Sigmoid colon (tissue), 7 donors: ENCODE measurements at places on chromosomes 16 and 17. TPM values are rescaled to one million over a fixed set of nuclear protein-coding genes. Genes with fewer than 3 reads are reported as not detected.

The SLC12A3 gene
- total RNA-seq, result not detected

The HEXD gene
- total RNA-seq, result 15.8 TPM

The RNF151 gene
- not detected for total RNA-seq

The ALOX12B gene
- not detected for total RNA-seq

The G6PC1 gene
- total RNA-seq, result not detected

The CFAP52 gene
- not detected for total RNA-seq

The KIF2B gene
- not detected for total RNA-seq

The SULT1A4 gene
- total RNA-seq, result not detected

DNA sequence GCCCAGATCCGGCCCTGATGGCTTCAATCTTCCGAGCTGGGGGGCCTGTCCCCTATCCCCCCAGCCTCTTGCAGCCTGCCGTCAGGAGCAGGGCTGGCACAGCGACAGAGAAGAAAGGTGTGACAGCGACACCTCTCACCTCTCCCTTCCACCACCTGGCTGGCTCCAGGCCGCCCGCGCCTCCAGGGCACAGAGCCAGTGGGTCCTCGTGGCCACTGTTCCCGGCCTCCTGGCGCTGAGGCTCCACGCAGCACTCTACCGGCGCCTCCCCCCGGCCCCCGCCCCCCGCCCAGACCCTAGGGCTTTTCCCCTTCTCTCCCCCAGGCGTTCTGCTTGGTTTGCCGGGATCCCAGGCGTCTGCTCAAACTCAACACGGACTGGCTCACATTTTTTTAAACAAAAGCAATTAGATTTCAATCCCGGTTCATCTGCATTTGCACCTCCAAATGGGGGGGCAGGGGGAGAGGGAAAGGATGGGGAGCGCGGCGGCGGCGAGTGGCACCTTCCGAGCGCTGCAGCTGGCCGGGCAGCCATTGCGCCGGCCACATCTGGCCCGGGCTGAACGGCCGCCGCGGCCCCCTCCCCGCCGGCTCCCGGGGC, 12.8 kb upstream of the CBX8 start:
- peak; percentile 66 for DNase-seq

DNA sequence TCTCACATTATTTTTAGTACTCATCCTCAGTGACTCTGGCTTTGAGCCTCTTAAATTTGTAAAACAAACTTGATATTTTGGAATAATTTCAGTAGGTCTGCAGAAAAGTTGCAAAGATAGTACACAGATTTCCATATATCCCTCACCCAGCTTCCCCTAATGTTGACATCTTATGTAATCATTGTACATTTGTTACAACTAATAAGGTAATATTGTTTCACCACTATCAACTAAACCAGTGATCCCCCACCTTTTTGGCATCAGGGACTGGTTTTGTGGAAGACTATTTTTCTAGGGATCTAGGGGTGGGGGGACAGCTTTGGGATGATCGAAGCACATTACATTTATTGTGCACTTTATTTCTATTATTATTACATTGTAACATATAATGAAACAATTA, 391.2 kb downstream of the CA10 start:
- no peak for DNase-seq

- peak; percentile 87 for DNase-seq
Observed at GRCh38 chr17:68909066-68909465, 46.1 kb downstream of the ABCA8 start.

DNA sequence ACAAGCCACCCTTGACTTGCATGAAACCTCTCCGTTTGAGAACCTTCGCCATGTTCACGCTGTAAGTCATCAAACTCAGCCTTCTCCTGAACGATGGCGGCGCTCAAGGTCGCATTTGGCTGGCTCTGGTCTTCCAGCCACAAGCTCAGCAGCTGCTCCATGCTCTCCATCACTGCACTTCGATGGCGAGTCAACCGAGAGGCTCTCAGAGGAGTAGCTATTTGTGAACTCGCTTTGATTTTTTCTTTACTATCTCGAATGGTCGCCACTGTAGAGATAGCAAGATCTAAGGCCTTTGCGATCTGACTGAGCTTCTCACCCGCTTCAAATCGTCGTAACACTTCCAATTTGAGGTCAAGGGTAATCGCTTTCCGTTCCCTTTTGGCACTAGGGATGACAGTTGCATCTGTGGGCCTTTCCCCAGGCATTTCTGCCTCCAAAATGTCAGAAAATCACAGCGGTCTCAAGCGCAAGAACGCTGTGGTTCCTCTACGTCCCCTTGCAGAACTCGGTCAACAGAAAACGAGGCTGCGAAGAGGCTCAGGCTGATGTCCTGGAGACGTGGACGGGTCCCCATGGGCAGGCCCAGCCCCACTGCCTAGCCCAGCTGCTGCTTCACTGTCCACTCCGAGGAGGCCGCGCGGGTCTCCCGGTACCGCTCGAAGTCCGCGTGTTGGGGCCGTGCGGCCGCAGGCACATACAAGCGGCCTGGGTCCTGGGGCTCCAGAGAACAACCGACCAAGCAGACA, 23.1 kb downstream of the DEF8 start:
- DNase-seq, result no peak

- DNase-seq, result no peak
Observed at GRCh38 chr17:9202532-9202931, 181.2 kb downstream of the NTN1 start.

DNA sequence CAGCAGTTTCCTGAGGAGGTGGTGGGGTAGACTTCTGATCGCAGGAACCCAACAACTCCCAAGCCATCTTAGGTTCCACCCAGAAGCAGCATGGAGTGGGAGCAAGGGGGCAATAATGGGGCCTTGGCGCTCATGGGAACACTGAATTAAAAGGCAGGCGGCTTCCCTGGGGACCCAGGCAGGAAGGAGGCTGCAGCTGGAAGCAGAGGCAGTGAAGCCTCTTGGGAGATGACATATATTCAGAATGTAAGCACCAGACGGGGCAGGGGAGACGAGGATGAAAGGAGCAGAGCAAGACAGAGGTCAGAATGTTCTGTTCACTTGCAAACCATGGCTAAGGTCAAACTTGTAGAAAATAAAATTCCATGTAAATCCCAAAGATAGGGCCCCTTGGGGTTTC, 2.9 kb downstream of the HIGD1B start:
- no peak for DNase-seq

DNA sequence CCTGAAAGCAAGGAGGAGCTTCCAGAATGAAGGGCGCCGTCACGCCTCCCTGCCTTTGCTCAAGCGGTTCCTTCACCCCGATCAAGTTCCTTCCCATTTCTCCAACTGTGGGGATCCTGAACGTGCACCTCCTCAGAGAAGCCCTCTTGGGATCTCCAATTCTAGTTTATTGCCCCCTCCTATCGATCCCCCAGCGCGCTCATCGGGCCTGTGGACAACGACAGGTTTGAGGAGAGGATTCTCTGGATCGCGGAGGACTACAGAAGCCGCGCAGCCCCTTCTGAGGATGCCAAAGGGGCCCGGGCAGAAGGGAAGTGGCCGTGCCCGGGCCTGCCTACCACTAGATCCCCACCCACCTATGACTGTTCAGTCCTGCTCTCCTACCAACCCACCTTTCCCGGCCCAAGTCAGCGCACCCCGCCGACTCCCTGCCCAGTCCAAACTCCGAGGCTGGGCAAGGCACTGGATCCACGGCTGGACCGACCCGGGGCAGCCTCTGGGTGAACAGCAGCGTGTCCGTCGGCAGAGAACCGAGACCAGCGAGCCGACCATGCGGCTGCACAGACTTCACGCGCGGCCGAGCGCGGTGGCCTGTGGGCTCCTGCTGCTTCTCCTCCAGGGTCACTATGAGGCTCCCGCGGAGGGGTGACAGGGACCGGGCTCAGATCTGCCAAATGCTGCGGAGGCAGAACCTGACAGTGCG, 12.8 kb upstream of the CES3 start:
- DNase-seq, result no peak

GRCh38 chr16:87897521-87898505, 28.5 kb upstream of the SLC7A5 start:
- DNase-seq, result no peak

DNA sequence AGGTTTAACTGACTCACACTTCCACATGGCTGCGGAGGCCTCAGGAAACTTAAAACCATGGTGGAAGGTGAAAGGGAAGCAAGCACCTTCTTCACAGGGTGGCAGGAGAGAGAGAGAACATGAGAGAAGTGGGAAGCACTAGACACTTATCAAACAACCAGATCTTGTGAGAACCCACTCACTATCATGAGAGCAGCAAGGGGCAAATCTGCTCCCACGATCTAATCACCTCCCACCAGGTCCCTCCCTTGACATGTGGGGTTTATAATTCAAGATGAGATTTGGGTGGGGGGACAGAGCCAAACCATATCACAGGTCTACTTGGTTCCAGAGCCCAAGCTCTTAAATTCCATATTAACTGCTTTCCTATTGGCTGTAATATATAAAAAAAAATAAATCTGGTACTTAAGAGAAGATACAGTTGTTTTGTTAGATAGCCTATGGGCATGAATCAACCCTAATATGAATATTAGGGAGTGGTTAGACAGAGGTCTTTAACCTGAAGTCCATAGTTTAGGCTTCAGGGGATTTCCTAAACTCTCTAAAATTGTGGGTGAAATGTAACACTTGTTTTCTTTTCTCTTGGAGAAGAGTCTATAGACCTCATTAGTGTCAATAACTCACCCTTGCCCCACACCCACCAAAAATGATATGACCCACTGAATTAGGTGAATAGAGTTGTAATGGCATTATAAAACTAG, 56.7 kb downstream of the SKAP1 start:
- DNase-seq, result no peak

DNA sequence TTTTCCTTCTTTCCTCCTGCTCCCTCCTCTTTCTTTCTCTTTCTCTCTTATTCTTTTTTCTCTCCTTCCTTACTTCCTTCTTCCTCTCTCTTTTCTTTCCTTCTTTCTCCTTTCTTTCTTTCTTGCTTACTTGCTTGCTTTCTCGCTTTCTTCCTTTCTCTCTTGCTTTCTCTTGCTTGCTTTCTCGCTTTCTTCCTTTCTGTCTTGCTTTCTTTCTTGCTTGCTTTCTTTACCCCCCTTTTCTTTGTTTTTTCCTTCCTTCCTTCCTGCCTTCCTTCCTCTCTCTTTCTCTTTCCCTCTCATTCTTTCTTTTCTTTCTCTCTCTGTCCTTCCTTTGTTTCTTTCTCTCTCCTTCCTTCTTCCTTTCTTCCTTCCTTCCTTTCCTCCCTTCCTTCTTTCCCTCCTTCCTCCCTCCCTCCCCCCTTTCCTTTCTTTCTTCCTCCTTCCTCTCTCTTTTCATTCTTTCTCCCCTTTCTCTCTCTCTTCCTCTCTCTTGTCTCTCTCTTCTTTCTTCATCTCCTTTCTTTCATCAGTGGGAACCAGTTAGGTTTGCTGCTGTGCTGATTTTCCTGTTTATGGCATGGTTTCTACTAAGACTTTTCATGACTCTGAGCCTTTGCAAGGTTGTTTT, 142.9 kb upstream of the CACNG3 start:
- no peak for DNase-seq

- no peak for DNase-seq
Observed at GRCh38 chr16:35210681-35211433, 1751.4 kb downstream of the TP53TG3F start.

- DNase-seq, result no peak
Observed at GRCh38 chr16:25051406-25052150, 36.4 kb upstream of the ARHGAP17 start.

GRCh38 chr16:69872888-69873287, 78.2 kb upstream of the CLEC18A start:
- no peak for DNase-seq

DNA sequence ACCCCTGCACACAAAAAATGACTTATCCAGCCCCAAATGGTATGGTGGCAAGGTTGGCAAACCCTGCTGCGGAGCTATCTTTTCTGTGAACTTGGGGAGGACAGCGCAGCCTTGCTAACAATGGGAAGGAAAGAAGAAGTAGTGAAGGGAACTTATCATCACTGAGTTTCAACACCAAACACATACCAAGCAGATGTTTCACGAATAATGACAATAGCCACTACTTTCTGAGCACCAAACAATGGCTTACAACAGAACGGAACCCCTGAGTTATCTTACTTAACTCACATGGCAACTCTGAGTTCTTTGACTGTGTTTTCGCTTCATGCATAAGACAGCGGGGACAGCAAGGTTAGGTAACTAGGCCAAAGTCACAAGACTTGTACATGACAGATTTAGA, 148.9 kb downstream of the XYLT1 start:
- DNase-seq, result no peak

DNA sequence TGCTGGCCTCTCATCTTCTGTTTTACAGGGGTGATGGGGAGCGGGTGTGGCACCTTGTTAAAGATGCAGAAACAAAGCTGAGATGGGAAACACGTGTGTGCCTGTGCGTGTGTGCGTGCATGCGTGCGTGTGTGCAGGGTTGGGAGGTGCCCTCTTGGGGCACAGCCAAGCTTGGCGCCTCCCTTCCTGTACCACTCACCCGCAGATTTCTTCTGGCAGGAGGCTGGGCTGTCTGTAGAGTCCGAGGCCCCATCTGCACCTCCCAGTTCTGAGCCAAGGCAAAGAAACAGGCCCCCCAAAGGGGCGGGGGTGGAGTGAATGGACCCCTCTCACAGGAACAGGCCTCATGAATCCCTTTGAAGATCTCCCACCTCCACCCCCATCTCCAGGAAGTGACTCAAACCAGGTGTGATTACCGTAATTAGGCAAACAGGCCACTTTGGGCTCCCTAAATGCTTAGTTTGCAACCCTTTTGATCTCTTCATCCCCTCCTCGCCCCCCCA, 20.9 kb downstream of the TNS4 start:
- DNase-seq, result no peak

DNA sequence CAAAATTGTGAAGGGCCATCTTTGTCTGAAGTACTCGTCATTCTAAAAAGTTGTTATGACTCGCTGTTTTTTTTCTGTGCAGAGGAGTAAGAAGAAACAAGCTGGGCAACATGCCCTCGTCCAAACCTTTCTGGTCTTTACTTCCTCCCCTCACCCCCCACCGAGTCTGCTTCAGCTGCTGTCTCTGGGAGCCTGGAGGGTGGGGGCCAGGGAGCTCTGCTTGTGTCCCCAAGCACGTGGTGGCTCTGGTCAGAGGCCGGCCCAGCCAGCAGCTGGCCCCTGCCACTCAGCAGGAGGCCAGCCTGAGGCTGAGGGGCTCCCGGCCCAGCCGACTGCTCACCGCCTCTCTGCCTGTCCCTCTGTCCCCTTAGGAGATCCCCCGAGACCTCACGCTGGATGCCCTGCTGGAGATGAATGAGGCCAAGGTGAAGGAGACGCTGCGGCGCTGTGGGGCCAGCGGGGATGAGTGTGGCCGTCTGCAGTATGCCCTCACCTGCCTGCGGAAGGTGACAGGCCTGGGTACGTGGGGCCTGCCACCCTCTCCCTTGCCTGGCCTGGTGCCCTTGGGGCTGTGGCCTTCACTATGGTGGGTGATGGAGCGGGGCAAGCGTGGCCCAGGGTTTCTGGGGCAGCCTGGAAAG, 53.7 kb upstream of the LGALS9 start:
- no peak for DNase-seq

- no peak for DNase-seq
Observed at GRCh38 chr16:76885776-76886537, 305.0 kb upstream of the MON1B start.
